ENCODE measurements at places on chromosomes 2 and 18. TPM values are rescaled to one million over a fixed set of nuclear protein-coding genes. Genes with fewer than 3 reads are reported as not detected.

DNA sequence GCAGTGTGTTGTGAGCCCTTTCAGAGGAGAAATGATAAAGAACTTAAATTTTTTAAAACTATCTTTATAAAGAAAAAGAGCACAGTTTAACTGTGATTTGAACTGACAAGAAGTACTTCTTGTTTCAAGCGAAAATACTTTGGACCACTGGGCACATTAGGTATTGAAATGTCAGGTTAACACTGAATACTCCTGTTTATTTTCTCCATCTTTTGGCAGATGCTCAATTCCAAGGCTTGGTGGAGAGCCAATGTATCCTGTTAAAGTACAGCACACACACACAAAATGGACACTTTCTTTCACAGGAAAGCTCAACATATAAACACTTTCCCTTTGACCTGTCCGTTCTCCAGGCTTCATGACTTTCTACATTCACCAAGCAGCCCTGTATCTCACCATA is 32.6 kb upstream of the SP3 start:
- DNase-seq = no peak

GRCh38 chr2:57602733-57603132 is 443.9 kb upstream of the VRK2 start:
- no peak for DNase-seq

GRCh38 chr2:151891566-151892194 is 63.5 kb upstream of the ARL5A start:
- DNase-seq = no peak

GRCh38 chr18:61953161-61953560 is 60.4 kb upstream of the RNF152 start:
- DNase-seq = no peak

GRCh38 chr18:36488131-36488530 is 190.6 kb downstream of the FHOD3 start:
- no peak for DNase-seq

- peak; percentile 56 for DNase-seq
Observed at GRCh38 chr18:13376298-13376840, 157.8 kb downstream of the LDLRAD4 start.

GRCh38 chr18:64981915-64982314 is 768.9 kb upstream of the CDH7 start:
- DNase-seq = no peak

- DNase-seq = no peak
Observed at GRCh38 chr2:147619808-147620207, 225.0 kb upstream of the ACVR2A start.

DNA sequence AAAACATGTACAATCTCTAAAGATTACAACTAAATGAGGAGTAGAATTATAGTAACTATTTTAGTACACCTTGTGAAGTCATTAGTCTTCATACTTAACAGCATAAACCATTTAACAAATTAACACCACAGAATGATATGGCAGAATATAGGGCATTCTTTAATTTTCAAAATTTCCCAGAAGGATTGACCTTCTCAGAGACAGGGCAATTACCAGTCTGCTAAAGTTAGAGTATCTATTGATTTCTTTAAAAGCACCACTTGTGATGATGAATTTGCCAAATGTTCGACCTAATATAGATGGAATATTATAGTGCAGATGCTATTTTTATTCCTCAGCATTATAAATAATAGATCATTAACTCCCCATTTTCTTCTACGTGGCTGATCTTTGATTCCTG is 192.6 kb downstream of the DPP4 start:
- DNase-seq = no peak

GRCh38 chr18:31710826-31711225 is 26.4 kb upstream of the B4GALT6 start:
- no peak for DNase-seq

DNA sequence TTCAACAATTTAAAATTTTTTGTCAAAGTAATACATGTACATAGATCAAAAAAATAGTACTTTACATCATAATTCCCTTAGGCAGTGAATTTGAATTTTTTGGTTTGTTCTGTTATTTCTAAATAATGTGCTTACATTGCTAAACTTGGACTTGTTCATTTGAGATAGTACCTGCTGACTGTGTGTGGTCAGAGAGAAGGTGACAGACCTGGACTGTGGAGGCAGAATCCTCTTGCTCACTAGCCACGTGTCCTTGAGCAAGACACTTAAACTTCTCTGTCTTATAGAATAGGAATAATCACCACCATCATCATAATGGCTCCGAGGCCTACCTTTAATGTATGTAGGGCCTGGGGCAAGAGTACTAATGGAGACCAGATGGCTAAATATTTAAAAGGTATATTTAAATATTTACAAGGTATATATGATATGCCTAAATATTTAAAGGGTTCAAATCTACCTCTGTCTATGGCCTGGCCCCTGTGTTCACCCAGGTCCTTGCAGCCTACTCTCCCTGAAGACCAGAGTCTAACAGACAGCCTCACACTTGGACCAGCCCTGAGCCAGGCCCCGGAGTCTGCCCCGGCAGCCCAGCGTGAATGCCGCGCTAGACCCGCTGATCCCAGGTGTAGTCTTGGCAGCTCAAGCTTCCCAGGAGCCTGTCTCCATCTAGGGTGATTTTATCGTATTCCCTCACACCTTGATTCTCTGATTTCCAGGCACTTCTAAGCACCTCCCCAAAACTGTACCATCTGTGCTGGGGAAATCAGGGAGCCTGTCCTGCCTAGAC is 33.5 kb downstream of the ZNF532 start:
- no peak for DNase-seq

GRCh38 chr2:144477957-144478311 is 42.0 kb downstream of the ZEB2 start:
- no peak for DNase-seq

DNA sequence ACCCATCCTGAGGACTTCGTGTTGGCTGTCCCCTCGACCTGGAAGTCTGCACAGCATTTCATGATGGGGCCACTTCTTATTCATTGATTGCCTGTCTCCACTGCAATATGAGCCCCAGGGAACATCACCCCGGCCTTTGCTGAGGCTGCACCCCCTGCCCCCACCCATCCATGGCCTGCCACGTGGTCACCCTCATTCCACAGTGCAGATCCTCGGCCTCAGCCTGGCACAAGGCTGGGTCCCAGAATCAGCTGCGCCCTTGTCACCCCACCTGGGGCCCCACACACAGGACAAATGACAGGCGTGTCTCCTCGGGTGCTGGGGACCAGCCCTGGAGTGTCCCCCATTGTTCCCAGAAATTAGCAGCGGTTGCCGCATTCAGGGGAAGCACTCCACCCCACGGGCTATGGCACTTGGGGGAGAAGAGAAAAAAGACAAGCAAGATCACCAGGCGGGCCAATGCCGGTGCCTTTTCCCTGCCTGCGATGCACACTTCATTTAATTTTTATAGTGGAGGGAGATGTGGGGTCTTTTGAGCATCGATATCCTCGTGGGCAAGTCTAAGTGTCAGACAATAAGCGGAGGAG is 157.4 kb downstream of the INHBB start:
- DNase-seq = no peak

Gene RAB6D
- total RNA-seq = 0.05 TPM

Gene DSG2
- total RNA-seq = 0.24 TPM

Gene TLX2
- total RNA-seq = not detected

Gene SERPINB5
- total RNA-seq = not detected

Gene IWS1
- total RNA-seq = 57.8 TPM

Gene VWC2L
- total RNA-seq = not detected

Data from activated T-cell treated with anti-CD3 and anti-CD28 coated beads, Interleukin-2, amount 50 U/mL, for 4 hours (primary cell).